ENCODE measurements at places on chromosomes 2 and 18.

GRCh38 chr2:213934560-213934959, 476.3 kb upstream of the VWC2L start:
- DNase-seq, result no peak

DNA sequence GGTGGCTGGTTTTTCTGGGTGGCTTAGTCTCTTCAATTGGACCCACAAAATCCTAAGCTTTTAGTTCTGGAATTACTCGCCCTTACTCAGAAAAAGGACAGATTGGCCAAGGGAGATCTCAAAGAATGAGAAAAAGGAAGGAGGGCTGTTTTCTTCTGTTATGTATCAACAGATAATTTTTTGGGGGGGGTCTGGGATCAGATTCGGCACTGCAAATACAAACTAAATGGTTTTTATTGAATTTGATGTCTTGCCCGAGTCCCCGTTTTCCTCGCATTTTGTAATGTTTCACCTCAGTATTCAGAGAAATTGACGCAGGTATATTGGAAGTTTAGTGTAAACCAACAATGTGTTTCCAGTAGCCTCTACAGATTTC, 762 bp downstream of the YIPF4 start:
- DNase-seq, result no peak

DNA sequence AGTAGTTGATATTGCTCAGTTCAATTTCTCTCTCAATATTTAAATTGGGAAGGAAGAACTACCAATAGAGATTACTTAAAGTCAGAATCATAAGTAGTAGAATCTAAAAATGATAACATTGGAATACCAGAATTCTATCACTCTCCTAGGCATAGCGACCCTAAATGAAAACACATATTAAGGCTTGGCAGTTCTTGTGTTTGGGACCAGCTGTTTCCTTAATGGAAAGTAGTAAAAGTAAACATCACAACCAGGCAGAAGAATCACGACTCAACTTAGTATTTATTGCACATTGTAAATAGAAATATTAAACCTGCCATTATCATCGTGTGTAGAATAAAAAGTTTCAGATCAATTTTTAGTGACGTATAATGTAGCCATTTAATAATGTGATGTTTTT, 117.5 kb downstream of the SPHKAP start:
- no peak for DNase-seq

GRCh38 chr18:79748321-79749180, 49.2 kb upstream of the KCNG2 start:
- DNase-seq, result peak; percentile 19

DNA sequence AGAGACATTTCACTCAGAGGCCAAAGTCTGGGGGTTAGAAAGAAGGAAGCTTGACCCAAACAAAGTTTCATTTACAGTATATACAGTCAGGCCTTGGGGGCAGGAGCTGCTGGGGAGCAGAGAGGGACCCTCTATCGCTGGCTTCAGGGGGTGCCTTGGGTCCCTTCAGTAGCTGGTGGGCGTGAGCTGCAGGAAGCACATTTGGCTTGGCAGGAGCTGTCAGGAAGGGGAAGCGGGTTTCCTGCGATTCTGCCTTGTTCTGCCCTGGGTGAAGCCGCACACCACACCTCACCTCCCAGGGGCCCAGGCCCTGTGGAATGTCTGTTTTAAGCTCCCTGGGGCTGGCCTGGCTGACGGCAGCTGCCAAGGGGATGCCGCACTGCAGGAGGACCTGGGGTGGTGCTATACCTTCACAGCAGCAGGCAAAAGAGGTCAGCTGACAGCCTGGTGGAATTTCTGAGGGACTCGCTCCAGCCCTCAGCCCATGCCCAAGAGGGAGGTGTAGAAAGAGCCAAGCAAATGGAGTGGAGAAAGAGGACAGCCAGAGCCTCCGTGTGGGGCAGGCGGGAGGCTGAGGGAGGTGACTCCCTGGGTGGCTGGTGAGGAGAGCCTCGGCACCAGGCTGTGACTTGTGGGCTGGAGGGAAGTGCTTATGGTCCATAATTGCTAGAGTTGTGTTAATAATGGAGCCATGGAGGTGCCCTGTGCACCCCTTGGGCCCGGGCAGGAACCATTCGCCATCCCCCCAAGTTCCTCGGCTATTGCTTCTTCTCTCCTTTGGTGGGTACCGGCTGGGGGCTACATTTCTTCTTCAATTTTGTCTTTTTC, 43.9 kb downstream of the PSD4 start:
- no peak for DNase-seq

- DNase-seq, result peak; percentile 66
Observed at GRCh38 chr2:74554820-74555531, 456 bp downstream of the DOK1 start.

DNA sequence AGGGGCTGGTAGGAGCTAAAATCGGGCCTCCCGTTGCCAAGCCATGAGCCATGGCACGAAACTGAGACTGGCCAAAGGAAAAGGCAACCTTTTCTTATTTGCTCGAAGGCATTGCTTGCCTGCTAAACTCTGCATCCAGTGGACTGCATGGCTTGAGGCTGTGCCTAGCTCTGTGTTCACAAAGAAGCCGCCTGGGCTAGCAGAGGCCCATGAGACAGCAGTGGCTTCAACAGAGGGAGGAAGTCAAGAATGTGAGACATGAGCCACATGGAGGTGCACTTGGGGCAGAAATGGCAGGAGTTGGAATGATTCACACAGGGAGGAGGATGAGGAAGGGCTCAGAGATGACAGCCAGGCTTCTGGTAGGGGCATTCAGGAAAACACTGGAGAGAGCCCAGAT, 33.5 kb downstream of the TPRKB start:
- DNase-seq, result no peak

GRCh38 chr2:200761266-200761665, 50.4 kb upstream of the BZW1 start:
- no peak for DNase-seq

DNA sequence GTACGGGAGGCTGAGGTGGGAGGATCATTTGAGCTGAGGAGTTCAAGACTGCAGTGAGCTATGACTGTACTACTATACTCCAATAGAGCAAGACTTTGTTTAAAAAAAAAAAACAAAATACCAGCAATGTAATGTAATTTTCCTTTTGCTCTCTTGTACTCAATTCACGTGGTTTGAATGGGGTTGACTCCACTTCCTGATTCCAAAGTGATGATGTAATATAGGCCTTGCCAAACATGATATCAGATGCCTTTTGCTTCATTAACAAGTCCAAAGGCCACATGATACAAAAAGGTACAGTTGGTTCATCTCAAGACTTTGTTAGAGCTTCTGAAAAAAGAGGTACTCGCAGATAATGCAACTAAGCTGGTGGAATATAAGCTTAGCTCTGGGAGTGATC, 321.8 kb downstream of the ZEB2 start:
- DNase-seq, result no peak

GRCh38 chr18:22682720-22683119, 250.4 kb upstream of the RBBP8 start:
- DNase-seq, result no peak

GRCh38 chr2:216217904-216218260, 108.7 kb downstream of the XRCC5 start:
- no peak for DNase-seq

DNA sequence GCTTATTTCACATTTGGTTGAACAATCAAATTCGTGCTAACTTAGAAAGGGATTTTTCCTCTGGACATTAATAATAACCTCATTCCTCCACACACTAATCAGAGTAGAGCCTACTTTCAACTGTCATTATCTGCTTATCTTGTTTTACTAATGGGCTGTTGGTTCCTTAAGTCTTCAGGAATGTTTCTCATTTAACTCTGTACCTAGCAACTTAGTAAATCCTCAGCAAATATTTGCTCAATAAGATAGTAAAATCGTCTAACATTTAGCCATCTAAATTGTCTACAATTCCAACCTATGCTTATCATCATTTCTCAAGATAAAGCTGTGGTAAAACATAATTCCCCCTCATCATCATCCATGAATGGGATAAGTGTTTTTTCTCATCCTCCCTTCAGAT, 98.1 kb downstream of the CDH2 start:
- no peak for DNase-seq

- no peak for DNase-seq
Observed at GRCh38 chr2:180056367-180057118, 49.4 kb upstream of the CWC22 start.

DNA sequence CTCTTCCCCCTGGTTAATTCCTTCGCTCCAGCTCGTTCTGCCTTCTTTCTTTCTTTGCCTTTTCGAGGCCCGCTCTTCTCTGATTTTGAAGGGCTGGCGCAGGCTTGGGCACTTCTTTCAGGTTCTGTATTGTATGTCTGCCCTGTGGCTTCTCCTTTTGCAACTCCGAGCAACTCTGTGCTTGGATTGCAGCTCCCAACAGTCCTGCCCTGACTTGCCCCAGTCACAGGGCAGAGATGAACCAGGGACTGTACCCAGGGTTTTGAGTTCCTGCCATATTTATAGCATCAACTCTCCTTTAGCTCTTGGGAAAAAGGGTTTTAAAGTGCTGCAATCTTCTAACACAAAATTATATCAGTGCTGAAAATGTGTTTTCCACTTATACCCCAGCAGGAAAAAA, 31.1 kb upstream of the CD8A start:
- DNase-seq, result no peak

DNA sequence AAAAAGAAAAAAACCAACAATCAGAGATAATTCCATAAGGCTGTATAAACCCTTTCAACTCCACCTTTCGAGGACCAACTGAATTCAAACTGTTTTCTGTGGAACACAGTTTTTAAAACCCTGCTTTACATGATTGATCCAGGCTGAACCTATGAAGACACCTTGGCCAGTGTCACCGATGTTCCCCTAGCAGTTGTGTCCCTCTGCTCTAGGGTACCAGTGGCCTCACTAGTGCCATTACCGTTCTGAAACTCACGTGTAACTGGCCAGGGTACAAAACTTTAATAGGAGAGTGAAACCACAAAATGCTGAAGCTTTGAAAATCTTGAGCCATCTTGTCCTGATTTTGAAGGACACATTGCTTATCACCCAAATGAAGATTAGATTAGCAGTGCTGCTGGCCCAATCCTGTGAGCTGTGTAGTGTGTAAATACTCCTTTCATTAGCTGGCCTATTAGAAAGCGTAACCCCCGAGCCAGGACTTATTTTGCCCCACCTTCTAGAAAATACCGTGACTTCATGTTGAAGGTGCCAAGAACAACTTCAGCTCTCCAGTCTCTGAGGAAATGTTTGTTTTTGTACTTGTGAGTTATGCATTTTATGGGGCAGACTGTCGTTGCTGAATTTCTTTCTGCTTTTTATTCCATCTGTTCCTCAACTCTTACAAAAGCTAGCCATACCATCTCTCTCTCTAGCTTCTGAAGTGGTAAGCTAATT, 147.8 kb upstream of the MAP3K20 start:
- DNase-seq, result no peak

- no peak for DNase-seq
Observed at GRCh38 chr2:28717339-28717758, 34.3 kb upstream of the PPP1CB start.

DNA sequence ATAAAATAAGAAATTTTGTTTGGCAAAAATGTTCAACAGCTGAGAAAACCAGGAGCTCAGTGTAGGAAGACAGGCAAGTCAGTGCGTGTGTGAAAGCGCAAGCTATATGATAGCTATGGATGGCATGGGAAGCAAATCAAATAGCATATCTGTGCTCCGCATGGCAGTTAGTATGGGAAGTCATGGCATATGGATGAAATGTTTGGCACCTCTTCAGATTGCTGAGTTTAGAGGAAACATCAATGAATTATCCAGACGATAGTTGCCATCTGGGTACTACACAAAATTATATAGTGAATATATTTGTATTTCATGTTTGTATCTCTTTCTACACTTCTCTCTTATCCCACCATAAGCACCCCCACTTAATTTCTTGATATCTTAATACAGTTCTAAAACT, 85.9 kb upstream of the TWSG1 start:
- no peak for DNase-seq

DNA sequence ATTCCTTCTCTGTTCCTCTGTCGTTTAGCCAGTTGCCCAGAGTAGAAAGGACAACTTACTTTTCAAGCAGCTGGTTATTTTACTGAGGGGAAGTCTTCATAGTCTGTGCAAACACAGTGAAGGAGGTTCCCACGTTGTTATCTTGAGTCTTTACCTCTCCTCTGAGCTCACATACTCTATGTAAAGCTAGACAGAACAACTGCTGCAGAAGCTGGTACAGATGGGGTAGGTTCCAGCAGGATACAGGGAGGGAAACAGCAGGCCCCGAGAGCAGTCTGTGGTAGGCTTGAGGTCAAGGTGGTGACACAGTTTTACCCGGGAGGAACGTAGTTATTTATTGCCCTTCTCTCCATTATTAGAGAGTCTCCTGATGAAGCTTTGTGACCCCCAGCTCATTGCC, 93.4 kb upstream of the LDLRAD4 start:
- no peak for DNase-seq

GRCh38 chr2:128416109-128416785, 97.6 kb upstream of the HS6ST1 start:
- DNase-seq, result peak; percentile 13
